BJ (cell line): ENCODE measurements at places on chromosomes 5 and 9. TPM values are rescaled to one million over a fixed set of nuclear protein-coding genes. Genes with fewer than 3 reads are reported as not detected.
A peak's percentile ranks its signal among the peaks of the same experiment; 100 is the strongest.

The DDX4 gene
- polyA plus RNA-seq: not detected in 2 replicates

- DNase-seq: no peak
These were observed 298.4 kb upstream of the GRAMD2B start for GRCh38 chr5:126124706-126125345.

The SLC12A7 gene
- 1.6 and 4.6 TPM in 2 replicates for polyA plus RNA-seq

The TMC1 gene
- 1.2 and 1.3 TPM in 2 replicates for polyA plus RNA-seq

The PDZD2 gene
- polyA plus RNA-seq: 0.06 TPM in 1 of 2 replicates, not detected in the other

DNA sequence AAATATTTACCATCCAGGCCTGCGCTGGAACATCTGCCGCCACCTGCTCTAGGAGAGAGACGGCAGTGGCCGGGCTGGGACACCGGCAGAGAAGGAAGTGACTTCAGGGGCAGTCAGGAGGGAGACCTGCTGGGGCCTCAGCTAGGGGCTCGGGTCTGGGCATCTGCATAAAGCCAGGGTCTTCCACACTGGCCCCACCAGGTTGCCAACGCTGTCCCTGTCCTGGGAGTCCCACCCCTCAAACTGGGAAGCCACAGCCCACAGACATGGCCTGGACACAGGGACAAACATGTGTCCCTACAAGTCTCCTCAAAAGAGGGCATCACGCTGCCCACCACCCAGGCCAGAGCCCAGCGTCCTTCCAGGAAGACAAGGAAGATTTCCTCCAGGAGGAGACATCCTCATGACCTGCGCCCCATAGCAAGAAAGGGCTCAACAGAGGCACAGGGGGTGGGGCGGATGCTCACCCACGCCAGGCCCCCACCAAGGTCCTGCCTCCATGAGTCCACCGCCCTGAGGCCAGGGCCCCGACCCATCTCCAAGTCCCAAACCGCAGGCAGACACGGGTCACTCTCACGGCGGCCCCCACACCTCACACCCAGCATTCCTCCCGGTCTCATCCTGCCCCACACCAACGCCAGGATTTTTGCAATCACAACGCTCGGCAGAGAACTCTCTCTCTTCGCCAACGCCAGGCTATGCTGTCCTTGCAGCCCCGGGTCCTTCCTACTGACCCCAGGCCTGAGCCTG is 9.0 kb downstream of the VAV2 start:
- DNase-seq: no peak

DNA sequence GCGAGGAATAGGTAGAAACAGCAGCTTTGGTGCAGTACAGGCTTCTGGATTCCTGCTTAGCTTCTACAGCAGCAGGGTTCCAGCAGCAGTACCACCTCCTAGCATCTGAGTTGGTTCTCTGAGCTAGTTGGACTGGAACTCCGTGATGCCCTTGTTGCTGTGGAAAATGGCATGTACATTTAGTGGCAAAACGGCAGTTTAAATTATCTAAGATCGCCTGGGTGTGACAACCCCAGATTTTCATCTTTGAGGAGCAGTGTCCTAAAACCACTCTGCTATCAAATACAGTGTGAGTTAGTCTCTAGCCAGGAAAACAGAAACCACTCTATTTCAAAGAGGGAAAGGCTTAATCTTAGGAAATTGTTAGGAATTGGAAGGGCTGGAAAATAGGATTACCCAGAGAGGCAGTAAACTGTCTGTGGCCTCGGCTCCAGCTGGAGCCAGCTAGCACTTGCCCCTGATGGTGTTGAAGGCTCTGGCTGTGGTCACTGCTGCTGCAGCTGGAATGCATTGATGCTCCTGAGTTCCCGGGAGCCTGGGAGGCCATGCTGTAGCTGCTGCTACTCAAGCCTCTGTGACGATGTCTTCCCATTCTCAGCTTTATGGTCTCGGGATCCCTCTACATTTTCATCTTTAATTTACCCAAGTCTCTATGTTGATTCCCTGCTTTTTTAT is 29.4 kb downstream of the RAD23B start:
- peak; percentile 9 for DNase-seq

DNA sequence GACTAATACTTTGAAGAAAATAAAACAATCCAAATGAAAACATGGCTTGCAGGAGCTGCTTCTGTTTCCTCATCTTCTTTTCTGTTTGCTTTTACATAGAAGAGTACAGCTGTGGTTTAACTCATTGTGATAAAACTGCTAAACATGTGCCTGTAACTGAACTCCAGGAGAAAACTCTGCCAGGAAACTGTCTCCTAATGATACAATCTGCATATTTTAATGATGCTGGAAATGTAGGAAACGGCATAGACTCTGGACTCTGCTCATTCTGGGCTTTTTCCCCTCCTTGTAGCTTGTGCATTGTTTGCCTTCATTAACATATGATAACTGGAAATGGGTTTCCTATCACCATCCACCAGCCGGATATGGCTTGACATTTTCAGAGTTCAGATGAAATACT is 813.3 kb upstream of the WWC1 start:
- DNase-seq: no peak

DNA sequence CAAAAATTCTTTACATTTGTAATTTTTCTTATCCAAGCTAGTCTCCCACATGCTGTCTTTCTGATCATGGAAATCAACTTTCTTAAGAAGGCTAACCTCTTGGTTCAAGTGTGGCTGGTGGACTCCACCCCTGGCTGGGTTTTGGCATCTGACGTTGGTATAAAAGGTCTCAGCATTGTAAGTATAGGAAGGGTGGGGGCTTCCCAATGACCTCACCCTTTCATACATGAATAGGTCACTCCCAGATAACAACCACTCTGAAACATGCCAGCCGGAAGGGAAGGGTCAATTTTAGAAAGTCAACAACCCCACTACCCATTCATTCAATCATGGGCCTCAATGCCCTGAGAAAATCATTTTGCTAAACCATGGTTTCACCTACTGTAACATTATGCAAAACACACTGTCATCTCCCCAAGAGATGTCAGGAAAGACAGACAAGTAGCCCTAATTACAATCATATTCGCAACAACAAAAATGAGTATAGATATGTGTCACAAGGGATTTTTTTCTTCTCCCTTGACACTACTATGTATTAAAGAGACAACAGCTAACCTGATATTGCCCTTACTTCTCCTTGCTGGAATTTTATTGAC is 31.9 kb upstream of the PCSK5 start:
- DNase-seq: no peak
